T1000 (cell line): ENCODE measurements at places on chromosomes 7 and 10.

GRCh38 chr10:29372920-29373319 lies 84.0 kb downstream of the LYZL1 start:
- DNase-seq: no peak

GRCh38 chr7:120775755-120776154 lies 82.2 kb downstream of the TSPAN12 start:
- DNase-seq: no peak

DNA sequence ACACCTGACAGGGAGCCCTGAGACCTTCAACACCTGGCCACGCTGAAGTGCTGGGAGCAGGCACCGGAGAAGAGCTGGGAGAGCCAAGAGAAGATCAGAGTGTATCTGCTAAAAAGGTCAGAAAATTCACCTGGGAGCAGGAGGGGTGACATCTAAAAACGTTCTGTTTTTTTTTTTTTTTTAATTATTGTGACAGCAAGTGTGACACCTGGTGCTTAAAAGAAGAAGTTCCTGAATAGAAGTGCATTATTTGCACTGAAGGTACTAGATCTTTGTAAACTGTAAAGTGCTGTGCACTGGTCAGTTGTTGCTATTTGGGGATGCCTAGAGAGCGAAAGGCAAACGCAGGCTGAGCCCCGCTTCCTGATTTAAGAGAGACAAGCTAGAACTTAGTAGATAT lies 422.0 kb downstream of the PLXNA4 start:
- no peak for DNase-seq

DNA sequence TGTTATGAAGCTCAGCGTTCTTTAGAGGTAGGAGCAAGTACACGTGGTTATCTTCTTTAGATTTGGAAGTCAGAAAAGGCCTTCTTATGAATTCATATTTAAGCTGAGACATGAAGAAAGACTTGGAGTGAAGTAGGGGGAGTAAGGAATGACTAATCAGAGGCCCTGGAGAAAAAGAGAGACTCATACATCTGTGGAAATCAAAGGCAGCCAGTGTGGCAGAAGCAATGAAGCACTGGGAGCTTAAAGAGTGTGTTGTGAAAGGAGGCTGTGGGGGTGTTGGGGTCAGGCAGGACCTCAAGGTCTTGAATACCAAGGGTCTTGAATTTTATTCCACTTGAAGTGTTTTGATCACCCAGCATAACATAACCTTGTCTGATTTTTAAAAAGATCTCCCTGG lies 35.7 kb upstream of the FGL2 start:
- no peak for DNase-seq

GRCh38 chr7:5677538-5678294 lies 103.7 kb downstream of the RNF216 start:
- DNase-seq: peak; percentile 26

DNA sequence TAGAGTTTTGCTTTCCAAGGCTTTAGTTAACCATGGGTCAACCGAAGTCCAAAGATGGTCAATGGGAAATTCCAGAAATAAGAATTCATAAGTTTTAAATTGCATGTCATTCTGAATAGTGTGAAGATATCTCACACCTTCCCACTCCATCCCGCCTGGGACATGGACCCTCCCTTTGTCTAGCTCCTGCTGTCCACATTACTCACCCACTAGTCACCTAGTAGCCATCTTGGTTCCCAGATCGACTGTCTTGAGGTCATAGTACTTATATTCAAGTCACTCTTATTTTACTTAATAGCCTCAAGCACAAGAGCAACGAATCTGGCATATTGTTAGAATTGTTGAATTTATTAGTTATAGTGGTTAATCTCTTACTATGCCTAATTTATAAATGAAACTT lies 366.6 kb downstream of the PRPF18 start:
- DNase-seq: no peak

DNA sequence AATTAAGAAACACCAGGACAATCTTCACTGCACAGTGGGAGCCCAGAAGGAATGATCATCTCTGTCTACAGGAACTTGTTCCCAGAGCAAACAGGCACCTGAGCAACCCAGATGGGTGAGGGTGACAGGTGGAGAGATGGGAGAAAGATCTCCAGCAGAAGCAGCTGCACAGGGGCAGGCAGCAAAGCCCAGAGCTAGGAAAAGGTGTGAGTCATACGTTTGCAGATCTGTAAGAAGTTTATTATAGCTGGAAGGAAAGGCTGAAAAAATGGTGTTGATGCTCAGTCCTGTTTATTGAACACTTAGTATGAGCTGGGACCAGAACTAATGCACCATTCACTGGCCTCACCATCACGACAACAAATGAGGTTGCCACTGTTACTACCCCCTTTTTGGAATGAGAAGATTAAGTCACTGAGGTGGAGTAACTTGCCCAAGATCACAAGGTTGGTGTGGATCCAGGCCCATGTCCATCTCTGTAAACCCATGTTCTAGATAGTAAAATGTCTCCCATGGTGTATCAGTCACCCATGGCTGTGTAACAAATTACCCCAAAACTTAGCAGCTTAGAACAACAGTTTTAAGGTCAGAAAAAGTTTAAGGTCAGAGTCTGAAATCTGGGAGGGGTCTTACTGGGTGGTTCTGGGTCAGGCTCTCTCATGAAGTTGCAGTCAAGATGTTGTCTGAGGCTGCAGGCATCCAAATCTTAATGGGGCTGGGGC lies 506.9 kb downstream of the RPS24 start:
- no peak for DNase-seq

DNA sequence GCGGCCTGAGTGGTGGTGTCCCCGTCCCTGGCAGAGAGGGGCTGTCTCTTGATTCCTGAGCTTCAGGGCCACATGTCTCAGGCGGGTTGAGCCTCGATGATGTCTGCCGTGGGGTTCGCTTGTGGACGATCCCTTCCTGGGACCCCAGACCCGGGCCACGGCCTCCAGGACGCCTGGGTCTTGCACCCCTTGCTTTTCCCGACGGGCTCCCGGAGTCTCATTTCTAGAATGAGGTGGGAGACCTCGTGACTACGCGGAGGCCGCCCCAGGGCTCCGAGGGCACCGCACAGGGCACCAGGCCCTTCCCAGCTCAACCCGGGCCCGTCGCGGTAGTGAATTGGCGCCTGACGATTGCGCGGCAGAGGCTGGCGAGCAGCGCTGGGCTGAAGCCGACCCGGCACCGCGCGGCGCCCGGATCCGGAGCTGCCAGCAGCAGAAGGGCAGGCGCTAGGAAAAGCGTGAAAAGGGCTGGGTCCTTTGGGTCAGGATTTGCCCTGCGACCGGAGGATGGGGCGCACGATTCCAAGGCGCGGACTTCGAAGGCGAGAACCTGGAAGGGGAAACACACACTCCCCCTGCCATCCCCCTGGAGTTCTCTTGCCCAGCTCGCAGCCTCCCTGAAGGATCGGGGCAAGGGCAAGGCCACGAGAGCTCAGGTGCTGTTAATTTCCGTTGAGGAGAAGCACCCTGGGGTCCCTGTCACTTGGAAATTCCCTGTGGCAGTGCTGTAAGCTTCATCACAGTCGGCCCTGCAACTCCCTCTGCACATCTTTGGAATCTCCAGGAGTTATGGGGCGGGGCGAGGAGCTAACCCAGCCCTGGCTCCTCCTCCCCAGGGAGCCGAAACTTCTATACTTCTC lies 15.5 kb downstream of the TLX1 start:
- no peak for DNase-seq

DNA sequence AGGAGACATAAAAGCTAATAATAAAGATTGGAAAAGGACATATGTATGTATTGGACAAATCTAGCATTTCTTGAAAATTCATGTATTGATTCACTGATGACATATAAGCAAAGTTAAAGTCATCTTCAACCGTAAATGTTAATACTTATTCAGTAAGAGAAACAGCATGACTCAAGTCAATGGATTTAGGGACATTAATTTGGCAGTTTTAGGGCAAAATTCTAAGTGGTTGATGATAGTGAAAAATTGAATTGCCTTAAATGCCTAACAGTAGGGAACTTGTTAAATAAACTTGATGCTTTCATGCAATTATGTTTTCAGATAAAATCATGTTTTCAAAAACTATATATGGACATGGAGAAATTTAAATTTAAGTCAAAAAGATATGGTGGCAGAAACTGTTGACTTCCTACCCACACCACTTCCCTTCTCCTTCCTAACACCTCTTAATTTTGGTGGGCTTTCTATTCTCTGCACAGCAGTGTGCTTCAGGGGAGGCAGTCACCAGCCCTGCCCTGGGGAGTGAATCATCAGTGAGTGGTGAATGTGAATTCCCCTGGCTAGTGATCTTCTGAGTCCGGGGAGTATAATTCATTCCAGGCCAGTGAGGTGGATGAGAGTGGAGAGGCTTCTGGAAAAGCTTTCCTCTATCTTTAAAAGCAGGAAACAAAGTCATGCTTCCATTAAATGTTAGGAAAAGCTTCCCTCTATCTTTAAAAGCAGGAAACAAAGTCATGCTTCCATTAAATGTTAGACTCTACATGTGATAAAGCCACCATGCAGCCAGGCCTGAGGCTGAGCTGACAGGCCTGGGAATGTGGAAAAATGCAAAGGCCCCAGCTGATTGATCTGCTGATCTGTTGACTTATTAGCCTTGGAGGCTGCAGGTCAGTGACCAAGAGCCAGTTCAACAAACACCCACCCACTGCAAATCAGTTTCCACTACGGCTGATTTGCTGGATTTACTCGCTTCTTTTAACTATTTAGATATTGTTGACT lies 25.2 kb upstream of the ITGB1 start:
- peak; percentile 47 for DNase-seq

DNA sequence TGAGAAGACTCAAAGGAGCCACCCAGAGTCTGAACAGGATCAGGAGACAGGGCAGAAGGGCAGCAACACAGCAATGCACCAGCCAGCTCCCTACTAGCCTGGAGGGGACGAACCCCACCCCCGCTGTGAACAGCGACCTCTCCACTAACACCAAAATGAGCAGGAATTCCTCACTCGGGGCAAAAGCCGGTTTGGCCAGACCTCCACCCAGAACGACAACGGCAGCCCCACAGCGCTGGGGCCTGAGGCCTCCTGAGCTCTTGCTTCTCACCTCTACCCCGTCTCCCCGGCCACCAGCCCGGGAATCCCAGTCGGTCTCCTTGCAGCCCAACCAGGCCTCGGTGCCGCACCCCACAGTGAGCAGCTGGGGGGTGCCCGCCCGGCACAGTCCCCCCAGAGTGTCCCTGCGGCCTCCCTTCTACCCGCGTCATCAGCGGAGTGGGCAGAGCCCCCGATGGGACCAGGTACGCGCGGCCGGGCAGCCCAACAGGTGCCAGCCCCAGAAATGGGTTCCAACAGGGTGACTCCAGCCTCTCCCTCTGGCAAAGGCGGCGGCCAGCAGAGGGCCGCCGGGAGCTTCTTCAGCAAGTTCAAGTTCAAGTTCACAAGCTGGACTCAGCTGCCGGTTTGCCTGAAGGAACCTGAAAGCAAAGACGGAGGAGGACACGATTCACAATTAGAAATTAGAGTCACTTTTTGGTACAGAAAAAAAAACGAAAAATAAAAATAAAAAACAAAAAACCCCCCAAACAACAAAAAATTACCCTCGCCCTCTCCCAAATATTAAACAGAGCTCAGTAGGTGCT lies 129.0 kb downstream of the MARCHF5 start:
- DNase-seq: no peak

DNA sequence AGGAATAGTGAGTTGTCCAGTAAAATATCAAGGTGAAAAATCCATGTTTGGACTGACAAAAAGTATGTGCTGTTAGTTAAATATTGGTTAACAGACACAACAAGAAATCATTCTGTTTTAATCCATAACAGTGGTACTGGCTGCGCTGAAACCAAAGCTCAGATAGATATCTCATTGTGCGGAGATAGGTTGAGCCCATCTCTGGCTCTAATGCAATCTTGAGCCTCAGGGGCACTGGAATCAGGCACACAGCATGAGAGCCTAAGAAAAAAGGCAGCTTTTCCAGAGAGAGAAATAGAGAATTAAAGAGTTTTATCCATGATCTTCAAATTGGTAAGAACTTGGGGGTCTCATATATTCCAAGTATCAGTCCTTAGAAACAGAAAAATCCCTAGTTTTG lies 373.7 kb downstream of the HPSE2 start:
- no peak for DNase-seq

DNA sequence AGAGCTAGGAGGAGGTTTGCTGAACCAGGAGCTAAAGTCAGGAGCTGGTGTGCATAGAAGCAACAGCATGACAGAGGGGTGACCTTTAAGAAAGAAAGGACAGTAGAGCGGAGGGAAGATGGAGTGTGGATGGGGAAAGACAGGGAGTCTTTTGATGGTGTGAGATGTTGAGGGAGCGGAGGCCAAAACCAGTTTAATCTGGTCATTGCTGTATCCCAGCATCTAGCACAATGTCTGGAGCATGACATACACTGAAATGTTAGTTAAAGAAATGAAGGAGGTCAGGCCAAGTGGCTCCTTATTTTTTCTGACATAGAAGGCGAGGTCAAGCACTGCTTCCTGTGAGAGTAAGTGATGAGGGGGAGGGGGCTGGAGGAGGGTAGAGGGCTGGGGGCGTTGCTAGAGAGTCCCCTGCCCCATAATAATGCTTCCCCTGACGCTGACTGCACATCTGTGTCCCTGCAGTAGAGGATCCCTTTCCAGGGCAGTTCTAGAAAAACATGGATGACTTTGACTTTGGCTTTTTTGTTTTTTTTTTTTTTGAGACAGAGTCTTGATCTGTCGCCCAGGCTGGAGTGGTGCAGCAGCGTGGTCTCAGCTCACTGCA lies 70.2 kb downstream of the ZNF467 start:
- DNase-seq: no peak

DNA sequence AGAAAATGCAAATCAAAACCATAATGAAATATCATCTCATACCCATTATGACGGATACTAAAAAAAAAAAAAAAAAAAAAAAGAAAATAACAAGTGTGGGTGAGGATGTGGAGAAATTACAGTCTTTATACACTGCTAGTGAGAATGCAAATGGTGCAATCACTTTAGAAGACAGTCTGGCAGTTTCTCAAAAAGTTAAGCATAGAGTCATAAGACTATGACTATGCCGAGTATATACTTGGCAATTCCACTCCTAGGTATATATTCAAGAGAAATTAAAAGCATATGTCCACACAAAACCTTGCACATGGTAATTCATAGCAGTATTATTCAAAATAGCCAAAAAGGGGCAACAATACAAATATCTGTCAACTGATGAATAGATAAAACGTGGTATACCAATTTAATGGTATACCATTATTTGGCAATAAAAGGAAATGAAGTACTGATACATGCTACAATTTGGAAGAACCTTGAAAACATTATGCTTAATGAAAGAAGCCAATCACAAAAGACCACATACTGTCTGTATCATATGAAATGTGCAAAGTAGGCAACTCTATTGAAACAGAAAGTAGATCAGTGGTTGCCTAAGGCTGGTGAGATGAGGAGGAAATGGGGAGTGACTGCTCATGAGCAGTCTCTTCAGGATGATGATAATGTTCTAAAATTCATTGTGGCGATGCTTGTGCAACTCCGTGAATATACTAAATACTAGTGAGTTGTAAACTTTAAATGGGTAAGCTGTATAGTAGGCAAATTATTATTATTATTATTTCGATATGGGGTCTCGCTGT lies 90.1 kb upstream of the NANOS1 start:
- DNase-seq: no peak

GRCh38 chr10:78366663-78367411 lies 333.2 kb downstream of the RPS24 start:
- no peak for DNase-seq

- no peak for DNase-seq
Measured at GRCh38 chr7:17009007-17009719, 127.4 kb upstream of the AGR3 start.

- no peak for DNase-seq
Measured at GRCh38 chr7:36400036-36400435, 10.4 kb downstream of the ANLN start.
